ENCODE measurements at places on chromosomes 6 and 20.

GRCh38 chr20:35005463-35005961, 49.8 kb downstream of the MYH7B start:
- DNase-seq, result no peak

- DNase-seq, result no peak
Measured at GRCh38 chr6:136641166-136641565, 90.9 kb upstream of the MAP7 start.

- DNase-seq, result peak; percentile 9
Measured at GRCh38 chr6:17622144-17622543, 22.0 kb downstream of the FAM8A1 start.

DNA sequence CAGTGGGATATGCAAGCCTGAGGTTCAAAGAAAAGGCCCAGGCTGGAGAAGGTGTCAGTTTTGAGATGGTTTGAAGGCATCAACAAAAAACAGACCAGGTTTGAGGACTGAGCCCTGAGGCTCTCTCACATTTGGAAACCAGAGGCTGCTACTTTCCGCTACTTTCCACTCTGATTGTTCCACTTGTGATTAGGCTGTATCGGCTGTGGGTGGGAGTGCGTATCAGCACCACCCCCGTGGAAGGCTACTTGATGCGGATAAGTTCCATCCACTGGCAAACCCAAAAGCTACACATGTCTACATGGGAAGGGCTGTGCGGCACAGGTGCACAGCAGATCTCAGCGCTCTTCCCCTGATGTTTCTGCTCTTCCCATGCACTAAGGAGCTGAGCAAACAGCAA, 198.7 kb downstream of the GMPR start:
- no peak for DNase-seq

DNA sequence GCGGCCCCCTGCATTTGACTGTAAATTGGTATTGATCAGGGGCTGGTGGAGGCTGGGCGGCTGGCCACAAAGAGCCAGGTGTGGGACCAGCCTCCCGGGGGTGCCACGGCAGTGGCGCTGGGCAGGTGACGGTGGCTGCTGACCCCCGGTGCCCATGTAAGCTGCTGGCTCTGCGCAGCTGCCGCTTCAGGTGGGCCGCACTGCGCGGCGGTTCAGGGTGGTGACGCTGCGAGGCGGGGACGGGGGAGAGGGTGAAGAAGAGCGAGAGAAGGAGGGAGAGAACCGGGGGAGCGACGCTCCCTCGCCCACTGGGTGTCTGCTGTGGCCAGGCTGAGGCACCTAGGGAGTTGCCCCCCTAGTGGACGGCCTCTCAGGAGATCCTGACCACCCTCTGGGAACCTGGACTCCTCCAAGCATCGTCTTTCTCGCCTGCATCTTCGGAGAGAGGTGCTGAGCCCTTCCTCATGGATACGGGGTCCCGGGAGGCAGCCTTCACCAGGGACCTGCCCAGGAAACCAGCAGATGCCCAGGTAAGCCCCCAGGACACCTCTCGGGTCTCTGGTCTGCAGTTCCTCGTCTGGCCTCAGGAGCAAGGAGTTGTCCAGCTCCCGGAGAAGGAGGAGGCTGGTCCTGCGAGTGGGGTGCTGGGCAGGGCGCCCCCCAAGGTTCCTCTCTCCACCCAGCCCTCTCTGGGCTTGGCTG, 77.5 kb upstream of the GATA5 start:
- peak; percentile 50 for DNase-seq

GRCh38 chr6:125163811-125164210, 10.2 kb downstream of the TPD52L1 start:
- no peak for DNase-seq

DNA sequence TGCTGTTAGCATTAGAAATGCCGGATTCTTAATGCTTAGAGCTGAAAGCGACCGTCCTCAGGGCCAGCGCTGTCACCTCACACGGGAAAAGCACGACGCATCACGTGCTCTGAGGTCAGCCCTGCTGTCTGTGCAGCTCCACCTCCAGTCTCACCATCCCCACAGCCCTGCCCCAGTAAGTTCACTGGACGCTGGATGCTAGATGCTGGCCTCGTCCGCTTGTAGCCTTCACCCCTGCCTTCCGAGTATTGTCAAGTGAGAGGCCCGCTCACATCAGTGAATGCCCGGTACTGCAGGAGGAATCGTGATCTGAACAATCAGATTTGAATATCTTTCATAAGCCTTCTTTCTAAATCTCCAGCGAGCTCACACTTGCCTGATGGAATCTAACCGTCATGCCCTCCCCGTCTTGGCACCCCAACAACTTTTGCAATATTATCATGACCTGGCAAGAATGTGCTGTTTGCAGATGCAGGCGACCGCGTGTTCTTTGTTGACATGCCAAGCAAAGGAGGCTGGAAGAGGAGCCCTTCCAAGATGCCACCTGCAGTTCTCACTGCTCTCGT, 64.9 kb downstream of the DLL1 start:
- DNase-seq, result no peak

GRCh38 chr6:122709922-122710512, 69.5 kb upstream of the FABP7 start:
- DNase-seq, result no peak

- DNase-seq, result no peak
Measured at GRCh38 chr6:144083172-144083571, 12.2 kb downstream of the SF3B5 start.

- DNase-seq, result no peak
Measured at GRCh38 chr6:568954-569523, 87.9 kb downstream of the HUS1B start.

DNA sequence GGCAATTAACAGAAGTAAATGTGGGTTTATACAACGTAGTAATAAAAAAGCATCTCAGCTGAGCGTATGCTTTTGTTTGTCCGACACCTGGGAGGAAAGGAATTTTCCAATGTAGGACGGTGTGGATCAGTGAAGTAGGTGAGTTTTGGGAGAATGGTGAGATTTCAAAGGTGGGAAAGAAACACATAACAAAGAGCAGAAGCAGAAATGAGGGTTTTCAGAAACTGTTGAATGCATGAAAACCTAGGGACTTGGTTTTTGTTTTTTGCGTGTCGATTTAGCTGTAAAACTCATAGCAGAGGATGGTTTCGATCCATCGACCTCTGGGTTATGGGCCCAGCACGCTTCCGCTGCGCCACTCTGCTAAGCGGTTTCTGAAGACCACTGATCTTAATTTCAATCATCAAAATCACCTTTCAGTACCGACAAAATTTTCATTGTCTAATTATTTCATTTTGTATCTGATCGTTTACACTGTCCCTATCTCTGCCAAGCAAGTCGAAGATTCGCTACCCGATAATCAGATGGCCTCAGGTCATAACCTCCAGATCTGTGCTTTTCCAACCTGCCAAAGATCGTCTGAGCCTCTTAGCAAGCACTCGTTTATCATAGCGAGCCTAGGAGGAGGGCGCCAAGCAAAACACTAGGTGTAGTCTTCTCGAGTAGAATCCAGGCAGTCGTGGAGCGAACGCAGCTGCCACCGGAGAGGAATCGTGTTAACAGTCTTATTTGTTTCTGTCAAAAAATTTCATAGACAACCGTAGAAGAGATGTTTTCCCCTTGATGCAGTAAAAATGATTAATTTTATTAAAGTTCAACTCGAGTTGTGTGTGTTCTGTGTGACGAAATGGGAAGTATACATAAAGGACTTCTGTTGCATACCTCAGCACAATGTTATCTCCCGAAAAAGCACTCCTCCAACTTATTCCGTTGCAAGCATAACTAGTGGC, 20.9 kb upstream of the POM121L2 start:
- peak; percentile 28 for DNase-seq

GRCh38 chr20:35893942-35894341, 60.4 kb downstream of the SCAND1 start:
- DNase-seq, result no peak

GRCh38 chr6:156662025-156662445, 115.1 kb upstream of the ARID1B start:
- DNase-seq, result no peak

- DNase-seq, result no peak
Measured at GRCh38 chr6:73525546-73526330, 4.9 kb upstream of the EEF1A1 start.

- peak; percentile 61 for DNase-seq
Measured at GRCh38 chr6:119166024-119166784, 87.7 kb upstream of the FAM184A start.

GRCh38 chr6:20933057-20933788, 399.0 kb downstream of the CDKAL1 start:
- DNase-seq, result no peak

DNA sequence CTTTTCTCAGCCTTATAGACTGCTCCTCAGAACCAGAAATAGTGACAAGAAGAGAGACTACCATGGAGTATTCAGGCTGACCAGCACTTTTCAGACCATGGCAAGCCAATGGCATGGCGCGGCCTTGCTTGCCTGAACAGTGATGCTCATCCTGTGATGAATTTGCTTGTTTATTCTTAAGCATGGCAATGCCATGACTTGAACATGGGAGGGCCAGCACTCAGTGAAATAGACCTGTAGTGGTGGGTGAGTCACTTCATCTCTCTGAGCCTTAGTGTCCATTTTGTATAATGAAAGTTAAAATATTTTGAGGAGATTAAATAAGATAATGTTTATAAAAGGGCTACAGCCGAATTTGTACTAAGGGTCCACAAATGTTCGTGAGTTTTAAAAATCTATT, 79.1 kb downstream of the LRRC1 start:
- DNase-seq, result no peak

GRCh38 chr6:20328266-20328923, 73.3 kb upstream of the E2F3 start:
- DNase-seq, result no peak

DNA sequence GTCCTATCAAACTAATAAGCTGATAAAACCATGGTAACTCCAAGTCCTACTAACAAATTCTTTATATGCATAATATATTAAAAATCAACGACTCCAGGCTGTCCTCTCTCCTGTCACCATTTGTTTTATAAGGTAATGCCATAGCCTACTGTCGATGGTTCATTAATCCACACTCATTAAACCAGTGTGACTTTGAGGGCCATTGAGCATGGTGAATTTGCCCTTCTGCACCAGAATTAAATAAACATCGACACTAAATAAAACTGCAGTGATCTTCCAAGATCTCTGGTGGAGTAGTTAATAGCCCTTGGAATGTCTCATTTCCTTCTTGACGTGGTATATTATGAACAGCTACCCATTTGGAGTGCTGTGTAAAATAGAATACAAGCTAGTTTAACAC, 358.5 kb downstream of the CBLN4 start:
- DNase-seq, result no peak

DNA sequence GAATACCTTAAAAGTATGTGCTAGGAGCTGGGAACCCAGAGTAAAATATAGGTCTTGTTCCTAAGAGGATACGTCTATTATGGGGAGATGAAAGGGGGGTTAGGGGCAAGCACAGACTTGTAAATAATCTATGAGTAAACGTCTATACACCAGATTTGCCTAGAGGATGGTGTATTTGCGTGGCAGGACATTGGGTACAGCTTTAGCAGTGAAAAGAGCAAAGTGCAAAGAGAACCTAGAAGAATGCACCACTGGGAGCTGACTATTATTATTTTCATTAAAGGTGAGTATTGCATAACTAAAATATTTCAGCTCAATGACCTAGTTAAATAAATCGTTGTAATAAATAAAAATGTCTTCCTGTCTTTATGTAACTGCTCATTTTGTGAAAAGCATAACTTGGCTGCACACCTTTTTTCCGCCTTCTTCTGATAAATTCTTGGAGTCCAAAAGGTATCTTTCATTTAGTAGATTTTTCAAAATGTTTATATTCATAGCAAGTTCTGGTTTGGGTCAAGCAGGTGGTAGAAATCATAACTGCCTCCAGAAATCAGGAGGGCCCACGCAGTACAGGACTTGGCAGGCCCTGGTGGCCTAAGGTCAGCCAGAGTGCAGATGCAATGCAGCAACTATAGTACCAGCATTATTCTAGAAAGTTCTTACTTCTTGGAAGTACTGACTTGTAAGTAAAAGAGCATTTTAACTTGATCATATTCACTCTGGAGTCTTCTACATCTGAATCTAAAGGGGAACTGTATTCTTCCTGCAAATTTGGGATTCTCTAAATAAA, 357.2 kb downstream of the PLCB1 start:
- DNase-seq, result no peak

- DNase-seq, result no peak
Measured at GRCh38 chr6:142954844-142955243, 9.9 kb upstream of the HIVEP2 start.

DNA sequence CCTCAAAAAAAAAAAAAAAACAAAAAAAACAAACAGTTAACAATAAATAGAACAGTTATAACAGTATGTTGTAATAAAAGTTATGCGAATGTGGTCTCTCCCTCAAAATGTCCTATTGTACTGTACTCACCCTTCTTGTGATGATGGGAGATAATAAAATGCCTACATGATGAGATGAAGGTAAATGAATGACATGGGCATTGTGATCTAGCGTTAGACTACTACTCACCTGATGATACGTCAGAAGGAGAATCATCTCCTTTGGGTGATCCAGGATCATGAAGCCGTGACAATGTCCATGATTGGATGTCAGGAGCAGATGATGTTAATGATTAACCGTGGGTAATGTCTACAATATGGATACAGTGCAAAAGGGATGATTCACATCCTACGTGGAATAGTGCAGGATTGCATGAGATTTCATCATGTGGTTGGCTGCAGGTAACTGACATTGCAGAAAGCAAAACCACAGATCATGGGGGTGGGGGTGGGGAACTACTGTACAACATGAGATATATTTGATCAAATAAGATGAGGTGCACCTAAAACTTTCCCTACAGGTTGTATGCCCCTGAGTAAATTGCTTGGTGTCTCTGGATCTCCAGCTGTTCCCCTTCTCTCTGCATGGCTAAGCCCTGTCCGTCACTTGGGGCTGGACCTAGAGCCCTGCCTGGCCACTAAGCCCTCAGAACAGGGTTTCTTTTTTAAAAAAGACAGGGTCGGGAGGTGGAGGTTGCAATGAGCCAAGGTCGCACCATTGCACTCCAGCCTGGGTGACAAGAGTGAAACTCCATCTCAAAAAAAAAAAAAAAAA, 6.2 kb upstream of the RBCK1 start:
- DNase-seq, result no peak

- DNase-seq, result no peak
Measured at GRCh38 chr20:43949741-43950618, 35.3 kb downstream of the TOX2 start.

DNA sequence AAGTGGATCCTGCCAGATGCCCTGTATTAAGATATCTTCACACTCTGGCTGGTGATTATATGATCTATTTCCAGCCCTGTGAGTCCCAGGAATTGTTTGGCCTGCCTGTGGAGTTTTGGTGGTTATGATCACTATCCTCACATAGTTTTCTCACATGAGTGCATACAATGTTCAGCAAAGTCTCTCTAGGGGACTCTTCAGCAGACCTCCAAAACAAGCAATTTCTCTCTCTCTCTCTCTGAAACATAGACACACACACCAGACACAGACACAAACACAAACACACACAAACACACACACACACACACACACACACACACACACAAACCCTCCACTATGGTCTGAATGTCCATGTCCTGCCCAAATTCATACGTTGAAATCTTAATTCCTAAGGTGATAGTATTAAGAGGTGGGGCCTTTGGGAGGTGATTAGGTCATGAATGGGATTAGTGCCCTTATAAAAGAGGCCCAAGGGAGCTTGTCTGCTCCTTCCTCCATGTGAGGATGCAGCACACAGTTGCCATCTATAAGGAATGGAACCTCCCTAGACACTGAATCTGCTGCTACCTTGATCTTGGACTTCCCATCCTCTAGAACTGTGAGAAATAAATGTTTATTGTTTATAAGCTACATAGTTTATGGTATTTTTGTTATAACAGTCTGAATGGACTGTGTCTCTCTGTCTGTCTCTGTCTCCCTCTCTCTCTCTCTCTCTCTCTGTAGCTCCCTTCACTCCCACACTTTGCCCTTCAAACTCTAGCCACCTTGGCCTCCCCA, 22.0 kb upstream of the SYNJ2 start:
- DNase-seq, result peak; percentile 38
